Activated CD4-positive, alpha-beta T cell treated with anti-CD3 and anti-CD28 coated beads, Interleukin-2, amount 50 U/mL, for 1 hour (primary cell): ENCODE measurements at places on chromosomes 7 and 10.

DNA sequence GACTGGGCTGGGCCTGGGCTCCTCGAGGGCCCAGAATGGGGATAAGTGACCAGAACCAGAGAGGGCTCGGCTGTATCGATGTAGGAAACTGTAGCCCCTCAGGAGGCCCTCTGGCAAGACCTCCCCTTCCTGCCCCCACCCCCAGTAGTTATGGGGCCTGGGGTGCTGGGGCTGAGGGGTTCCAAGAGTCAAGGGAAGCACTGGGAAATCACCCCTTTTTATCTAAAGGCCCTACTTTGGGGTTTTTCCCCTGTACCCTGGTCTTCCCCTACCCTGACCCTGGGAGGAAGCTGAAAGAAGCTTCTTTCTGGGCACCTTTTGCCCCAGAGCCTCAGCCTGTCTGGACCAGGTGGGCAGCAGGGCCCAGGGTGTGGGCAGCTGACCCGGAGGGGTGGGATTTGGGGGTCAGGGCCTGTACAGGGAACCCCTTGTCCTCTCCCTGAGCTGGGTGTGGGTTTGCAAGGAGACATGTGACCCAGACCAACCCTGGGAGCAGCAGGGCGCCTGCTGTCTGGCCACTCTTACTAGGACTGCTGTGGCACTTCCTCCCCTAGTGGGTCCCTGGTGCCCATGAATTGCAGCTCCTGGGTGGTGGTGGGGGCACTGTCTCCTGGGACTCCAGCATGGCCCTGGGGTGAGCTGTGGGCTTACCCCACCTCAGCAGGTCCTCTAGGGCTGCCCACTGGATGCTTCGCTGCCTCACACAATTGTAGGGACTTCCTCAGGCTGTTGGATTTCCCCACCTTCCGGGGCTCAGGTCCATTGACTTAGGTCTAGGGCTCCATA is 1.5 kb downstream of the IRF5 start:
- no peak for DNase-seq

- no peak for DNase-seq
Observed at GRCh38 chr7:90709501-90710465, 113.7 kb downstream of the CDK14 start.

GRCh38 chr10:47127188-47127785 is 172.7 kb upstream of the GDF10 start:
- DNase-seq: no peak

GRCh38 chr7:45028138-45028919 is 28.3 kb downstream of the CCM2 start:
- no peak for DNase-seq

GRCh38 chr7:5294169-5294987 is 11.6 kb downstream of the SLC29A4 start:
- no peak for DNase-seq

DNA sequence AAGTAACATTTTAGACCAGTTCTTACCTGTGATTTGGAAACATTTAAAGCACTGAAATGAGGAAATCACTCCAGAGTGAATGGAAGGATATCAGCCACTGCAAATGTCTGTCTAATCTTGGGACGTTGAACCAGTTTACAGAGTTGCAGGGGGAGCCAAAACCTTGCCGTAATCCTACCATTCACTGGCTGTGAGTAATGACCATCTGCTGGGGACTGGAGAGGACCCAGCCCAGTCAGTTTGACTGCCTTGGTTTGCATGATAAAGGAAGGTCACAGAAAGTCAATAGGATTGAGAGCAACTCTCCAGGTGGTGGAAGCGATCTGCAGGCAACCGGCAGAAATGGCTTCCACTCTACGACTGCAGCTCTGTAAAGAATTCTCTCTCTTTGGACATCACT is 167.2 kb downstream of the AKR1D1 start:
- no peak for DNase-seq

GRCh38 chr7:15554081-15554480 is 7.7 kb downstream of the AGMO start:
- DNase-seq: no peak

DNA sequence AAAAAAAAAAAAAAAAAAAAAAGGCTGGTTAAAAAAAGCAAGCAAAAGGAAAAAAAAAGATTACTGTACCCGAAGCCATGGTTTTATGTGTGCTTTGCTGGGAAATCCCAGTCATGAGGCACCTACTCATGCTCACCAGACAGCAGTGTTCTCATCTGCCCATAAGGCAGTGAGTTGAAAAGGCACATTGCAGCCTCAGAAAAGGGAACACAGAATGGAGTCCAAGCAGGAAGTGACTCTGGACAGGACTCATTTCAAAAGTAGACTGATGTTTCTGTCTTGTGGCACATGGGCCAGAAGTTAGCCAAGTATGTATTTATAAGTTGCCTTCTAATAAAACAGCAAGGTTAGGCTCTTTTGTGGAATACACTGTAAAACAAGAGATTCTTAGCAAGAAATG is 40.2 kb downstream of the PDSS1 start:
- no peak for DNase-seq

GRCh38 chr10:32174349-32174893 is 118.2 kb upstream of the KIF5B start:
- no peak for DNase-seq

DNA sequence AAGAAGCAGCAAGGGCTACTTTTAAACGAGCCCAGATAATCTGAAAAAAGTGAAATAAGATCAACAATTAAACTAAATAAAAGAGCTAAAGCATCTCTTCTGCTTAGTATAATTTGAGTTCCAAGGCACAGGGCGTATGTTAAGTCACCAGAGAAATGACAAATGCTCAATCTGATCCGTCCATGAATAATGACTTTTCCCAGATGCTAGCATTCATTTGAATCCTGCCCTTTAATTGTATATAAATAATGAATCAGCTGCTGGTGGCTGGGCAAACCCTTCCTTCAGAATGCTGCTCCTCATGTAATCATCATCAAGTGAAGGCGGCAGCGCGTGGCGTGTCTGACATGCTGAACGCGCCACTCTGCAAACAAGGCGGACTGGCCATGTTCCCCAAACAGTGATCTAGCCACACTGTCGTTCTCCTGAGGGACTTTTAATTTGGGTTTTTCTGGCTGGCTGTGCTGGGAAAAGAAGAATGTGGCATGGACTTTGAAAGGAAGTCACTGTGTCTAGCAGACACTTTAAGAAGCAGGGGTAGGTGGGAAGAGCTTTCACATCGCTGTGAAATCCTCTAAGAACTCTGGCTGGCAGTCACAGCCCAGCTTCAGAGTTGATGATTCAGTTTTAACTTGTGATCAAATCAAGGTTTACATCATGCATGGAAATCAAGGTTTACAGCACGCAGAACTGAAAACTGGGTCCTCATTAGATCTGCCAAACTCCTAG is 70.7 kb downstream of the BEND7 start:
- DNase-seq: no peak

GRCh38 chr10:126034586-126034985 is 138.2 kb downstream of the FANK1 start:
- no peak for DNase-seq

DNA sequence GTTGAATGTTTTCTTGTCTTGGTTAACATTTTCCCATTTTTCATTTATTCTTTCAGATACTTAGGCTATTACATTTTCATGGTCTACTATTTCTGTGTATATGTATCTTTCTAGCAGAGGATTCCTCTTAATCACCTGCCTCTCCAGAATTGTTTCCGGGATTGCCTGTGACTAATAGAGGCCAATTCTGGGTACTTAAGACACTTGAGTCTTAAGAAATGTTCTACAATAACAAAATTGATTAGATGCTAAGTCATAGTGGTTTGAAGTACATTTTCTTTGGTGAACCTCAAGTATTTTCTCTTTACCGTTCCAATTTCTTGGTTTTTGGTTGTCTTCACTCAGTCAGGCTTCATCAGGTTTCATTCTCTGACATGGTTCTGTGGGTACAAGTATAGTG is 26.4 kb downstream of the BBS9 start:
- no peak for DNase-seq

DNA sequence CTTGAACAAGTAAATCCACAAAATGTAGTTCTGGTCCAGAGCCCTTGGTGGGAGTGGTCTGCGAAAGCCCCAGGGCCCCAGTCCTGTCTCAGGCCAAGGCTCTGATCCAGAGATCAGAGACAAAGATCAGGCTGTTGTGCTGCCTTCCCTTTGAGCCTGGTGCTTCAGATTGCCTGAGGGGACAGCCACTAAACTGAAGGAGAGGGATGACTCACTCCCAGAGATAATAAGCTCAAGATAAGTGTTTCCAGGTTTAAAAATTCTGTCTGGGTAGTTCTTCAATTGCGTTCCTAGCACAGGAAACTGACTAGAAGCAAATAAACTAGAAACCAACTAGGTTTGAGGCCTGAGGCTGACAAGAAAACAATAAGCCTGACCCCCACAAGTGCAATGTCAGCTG is 190.2 kb downstream of the RAMP3 start:
- no peak for DNase-seq
